ENCODE measurements at places on chromosomes 13 and 19. TPM values are rescaled to one million over a fixed set of nuclear protein-coding genes. Genes with fewer than 3 reads are reported as not detected.

The POU4F1 gene
- 12.6 TPM for total RNA-seq

The LRRC63 gene
- 0.82 TPM for total RNA-seq

DNA sequence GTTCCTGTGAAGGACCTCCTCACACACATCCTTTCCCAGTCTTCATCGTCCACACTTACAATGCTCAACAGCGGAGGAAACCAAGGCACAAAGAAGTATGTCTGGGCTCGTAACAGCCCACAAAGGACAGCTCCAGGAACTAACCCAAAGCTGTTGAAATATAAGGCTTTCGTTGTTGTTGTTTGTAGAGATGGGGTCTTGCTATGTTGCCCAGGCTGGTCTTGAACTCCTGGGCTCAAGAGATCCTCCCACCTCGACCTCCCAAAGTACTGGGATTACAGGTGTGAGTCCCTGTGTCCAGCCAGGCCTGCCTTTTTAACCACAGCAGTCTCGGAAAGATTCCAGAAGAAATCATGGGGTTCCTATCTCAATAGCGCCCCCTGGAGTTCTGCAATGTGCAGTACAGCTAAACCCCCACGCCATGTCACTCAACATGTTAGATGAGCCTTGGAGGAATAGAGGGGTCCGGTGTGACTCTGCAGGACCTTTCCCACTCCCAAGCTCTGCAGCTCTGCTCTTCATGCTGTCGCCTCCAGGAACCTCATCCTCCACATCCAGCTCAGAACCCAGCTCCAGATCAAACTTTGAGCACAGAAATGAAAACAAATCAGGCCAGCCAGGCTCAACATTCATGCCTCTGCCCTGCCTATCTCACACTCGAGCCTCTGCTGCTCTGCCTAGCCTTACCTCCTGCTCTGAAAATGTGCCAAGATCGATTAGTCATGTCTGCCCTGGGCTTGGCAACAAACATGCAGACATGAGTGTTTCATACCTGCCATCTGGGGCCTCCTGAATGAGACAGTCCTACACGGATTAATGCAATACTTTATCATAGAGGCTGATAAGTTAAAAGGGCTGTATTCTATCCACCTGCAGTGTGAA lies 7.5 kb downstream of the PLA2G4C start:
- peaks cover 3% of the 10 kb centered on the region for H3K4me1 ChIP-seq
- H3K4me3 ChIP-seq: no peak overlapping the region
- no peaks in the 10 kb centered on the region for H3K36me3 ChIP-seq
- H3K27ac ChIP-seq: no peak overlapping the region
- no peaks in the 10 kb centered on the region for H3K27me3 ChIP-seq

GRCh38 chr13:110018009-110018408 lies 231.6 kb upstream of the IRS2 start:
- peaks cover 96% of the 10 kb centered on the region for H3K27me3 ChIP-seq
- H3K4me3 ChIP-seq: no peak overlapping the region

DNA sequence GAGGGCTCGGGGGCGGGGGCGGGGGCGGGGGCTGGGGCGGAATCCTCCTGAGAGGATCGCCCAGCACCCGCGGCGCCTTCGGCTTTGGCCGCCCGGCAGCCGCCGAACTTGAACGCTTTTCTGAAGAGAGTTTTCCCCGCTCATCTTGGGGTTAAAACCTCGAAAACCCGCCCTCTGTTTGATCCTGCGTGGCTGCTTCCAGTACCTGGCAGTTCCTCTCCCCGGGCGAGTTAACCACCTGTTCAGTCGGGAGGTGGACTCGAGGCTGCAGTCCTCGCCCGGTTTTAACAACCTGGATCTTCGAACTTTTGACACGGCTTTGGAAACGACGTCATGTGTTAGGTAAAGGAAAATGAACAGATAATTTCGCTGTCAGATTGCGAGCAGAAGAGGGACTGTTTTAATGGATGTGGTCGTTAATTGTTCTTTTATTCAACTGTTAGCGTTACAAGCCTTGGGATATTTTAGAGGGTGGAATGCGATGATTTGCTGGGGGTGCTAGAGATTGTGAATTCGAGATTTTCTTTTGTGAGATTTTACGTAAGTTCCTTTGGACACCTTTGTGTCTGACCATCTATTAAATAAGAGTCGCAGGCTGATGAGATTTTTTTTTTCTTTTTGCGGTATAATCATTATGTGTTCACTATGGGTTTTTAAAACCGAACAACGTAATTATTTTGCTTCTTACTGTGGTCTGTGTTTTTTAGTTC lies 1.0 kb downstream of the FNDC3A start:
- peaks cover 27% of the 10 kb centered on the region for H3K4me1 ChIP-seq
- H3K27me3 ChIP-seq: no peaks in the 10 kb centered on the region
- DNase-seq: no peak
- no peaks in the 10 kb centered on the region for H3K36me3 ChIP-seq
- H3K27ac ChIP-seq: peak overlapping the region; percentile 96

GRCh38 chr13:20411638-20412342 lies 113.9 kb downstream of the CRYL1 start:
- H3K4me1 ChIP-seq: no peaks in the 10 kb centered on the region
- no peak overlapping the region for H3K27ac ChIP-seq
- H3K27me3 ChIP-seq: no peaks in the 10 kb centered on the region
- H3K4me3 ChIP-seq: no peak overlapping the region
- H3K36me3 ChIP-seq: no peaks in the 10 kb centered on the region
- no peak for DNase-seq

DNA sequence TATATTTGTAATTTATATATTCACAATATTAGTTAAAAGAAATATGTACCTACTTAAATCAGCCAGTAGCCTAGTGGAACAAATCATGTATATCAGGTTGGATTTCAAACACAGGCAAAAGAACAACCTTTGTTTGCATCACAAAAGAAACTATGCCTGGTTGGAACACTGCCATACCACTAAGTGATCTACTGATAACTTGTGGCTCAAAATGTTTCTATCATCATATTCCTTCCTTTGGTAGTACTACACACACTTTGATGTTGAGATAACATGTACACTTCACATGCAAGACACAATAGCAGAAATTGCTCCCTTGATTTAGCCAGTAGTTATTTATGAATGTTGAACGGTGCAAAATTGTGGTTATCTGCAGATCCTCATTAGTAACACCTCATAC lies 146.0 kb upstream of the GPC6 start:
- H3K4me3 ChIP-seq: no peak overlapping the region
- DNase-seq: peak; percentile 38
- no peaks in the 10 kb centered on the region for H3K4me1 ChIP-seq
- H3K36me3 ChIP-seq: no peaks in the 10 kb centered on the region
- H3K27ac ChIP-seq: no peak overlapping the region
- no peaks in the 10 kb centered on the region for H3K27me3 ChIP-seq

- peak overlapping the region; percentile 87 for H3K27ac ChIP-seq
- H3K27me3 ChIP-seq: no peaks in the 10 kb centered on the region
- no peak for DNase-seq
- peak overlapping the region; percentile 99 for H3K4me3 ChIP-seq
- H3K4me1 ChIP-seq: peaks cover 13% of the 10 kb centered on the region
- H3K36me3 ChIP-seq: peaks cover 37% of the 10 kb centered on the region
These were observed 1.2 kb downstream of the POLR2E start for GRCh38 chr19:1093811-1094553.

The CATSPERD gene
- total RNA-seq: not detected

The KASH5 gene
- total RNA-seq: 0.37 TPM

Measured in A673 (cell line).